Occipital lobe (tissue), 3 donors: ENCODE measurements at places on chromosomes 16 and 17. TPM values are rescaled to one million over a fixed set of nuclear protein-coding genes. Genes with fewer than 3 reads are reported as not detected.

- no peak for DNase-seq
These were observed 47.8 kb upstream of the RASL10B start for GRCh38 chr17:35683591-35683990.

DNA sequence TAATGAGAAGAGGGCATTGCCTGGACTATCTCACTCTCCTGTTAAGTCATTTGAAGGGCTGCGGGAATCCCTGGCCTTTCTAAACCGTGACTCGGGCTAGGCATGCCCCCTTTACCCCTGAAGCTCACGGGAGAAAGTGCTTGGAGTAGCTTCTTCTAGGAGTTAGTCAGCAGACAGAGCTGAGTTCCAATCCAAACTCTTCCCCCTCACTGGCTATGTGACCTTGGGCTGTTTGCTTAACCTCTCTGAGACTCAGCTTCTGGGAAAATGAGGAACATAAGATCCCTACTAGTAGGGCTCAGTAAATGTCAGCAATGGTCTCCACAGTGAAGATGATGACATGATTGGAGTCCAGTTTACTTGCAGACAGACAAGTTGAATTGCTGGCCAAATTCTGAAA, 5.7 kb upstream of the B9D1 start:
- no peak for DNase-seq

The TEX14 gene
- total RNA-seq = 0.31 TPM

DNA sequence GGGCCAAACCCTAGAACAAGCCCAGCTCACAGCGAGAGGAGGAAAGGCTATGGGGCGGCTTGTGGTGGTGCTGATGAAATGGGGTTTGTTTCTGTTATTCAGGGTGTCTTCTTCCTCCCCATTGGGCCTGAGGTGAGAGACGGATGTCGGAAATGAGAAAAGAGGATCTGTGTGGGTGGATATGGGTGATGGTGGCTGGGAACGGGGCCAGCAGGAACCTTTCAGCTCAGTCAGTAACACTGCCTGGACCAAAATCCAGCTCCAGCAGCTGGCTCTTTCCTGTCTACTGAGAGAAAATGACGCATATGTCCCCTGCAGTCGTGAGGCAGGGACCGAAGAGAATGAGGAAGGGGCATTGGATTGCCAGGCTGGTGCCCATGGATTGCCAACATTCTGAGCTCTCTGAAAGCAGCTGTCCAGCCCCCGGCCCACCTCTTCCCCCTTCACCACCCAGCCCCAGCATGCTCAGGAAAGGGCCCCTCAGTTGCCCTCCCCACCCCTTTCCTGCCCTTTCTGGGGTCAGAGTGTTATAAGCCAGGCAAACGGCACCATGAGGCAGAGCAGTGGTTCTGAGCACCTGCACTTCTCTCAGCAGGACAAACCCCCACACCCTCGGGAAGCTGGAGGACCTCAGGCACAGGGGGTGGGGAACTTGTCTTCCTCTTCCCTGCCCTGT, 4.0 kb downstream of the MYH3 start:
- DNase-seq = no peak

The TM4SF5 gene
- total RNA-seq = not detected

DNA sequence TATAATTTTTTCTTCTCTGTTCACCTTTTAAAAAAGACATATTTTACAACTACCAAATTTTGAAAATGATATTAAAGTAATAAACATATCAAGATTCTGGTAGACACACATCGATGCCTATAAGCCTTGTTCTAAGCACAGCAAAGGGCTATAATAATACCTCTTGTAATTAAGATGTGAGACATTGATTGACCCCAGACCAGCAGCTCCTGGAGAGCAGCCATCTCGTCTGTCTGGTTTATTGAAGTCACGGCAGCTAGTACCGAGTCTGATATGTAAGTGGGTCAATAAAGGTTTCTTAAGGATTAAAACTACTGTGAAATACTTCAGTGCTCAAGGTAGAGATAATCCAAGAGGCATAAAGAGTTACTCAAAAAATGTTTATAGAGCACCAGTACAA, 76.1 kb downstream of the C17orf58 start:
- no peak for DNase-seq

The PRAC1 gene
- not detected for total RNA-seq

DNA sequence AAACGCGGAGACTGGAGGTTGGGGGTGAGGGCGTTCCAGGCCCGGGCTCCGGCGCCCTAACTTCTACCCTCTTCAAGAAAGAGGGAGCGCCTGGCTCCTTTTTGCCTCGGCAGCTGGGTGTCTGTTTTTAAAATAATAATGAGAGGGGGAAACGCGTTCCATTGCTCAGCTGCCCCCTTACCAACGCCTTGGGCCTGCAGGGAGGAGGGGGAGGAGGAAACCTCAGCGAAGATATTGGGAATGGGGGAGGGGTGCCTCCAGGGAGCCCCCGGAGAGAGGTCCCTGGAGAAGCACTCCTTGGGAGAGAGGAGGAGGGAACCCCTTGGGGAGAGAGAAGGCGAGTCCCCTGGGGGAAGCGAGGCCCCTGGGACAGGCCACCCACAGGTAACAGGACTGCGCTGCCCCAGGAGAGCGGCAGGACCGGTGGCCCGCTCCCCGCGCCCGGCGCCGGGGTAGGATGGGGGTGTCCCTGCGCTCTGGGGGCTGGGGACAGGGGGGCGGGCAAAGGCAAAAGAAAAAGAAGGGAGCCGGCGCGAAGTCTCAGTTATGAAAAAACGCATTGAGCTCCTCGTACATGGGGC, 2.7 kb downstream of the NEUROD2 start:
- DNase-seq = no peak

DNA sequence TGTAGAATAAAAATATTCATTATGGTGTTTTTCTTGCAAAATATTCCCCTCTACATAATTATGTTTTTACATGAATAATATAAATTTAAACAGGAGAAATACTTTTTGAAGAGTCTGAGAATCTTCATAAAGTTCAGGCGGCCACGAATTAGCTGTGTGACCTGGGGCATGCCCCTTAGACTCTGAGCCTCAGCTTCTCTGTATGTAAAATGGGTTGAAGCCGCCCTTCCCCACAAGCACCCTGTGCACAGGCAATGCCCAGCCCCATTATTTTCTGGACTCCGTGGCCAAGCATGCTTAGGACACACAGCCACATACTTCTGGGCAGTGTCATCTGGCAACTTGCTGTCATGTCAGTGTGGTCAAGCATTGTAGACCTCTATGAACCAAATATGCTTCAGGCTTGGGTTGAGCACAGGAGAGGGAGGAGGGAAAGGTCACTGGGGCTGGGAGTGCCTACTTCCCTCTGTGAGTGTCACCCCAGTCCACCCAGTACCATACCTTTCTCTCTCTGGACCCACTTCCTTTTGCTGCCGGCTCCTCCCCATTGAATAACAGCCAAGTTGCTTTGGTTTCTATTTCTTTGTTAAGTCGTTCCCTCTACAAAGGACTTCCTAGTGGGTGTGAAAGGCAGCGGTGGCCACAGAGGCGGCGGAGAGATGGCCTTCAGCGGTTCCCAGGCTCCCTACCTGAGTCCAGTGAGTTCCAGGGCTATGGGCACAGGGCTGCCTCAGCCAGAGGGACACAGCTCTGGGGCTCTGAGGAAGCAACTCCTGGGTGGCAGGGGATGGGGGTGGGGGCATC, at the start of gene LGALS9:
LGALS9 (plus strand) TSS at position 582 of the 804 bp plus-strand sequence; CDS start at position 660, 78 bp downstream.
- DNase-seq = no peak

DNA sequence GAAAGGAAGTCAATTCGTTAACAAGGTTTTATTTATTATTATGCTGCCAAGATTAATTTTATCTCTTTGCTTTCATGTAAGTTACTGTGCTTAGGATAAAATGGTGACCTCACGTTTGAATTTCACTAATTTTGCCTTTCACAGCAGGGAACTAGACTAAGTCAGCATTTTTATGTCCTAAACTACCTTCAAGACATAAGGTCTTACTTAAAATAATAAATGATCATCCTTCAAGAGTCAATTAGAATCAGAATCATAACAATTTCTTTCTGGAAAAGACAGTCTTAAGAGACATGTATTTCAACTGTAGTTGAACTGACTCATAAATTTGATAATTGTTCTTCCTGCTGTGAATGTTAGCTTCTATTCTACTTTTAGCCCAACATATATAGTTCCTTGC, 893.8 kb downstream of the KCNJ2 start:
- no peak for DNase-seq

The FOXJ1 gene
- 4.5 TPM for total RNA-seq

The KRT25 gene
- total RNA-seq = not detected

GRCh38 chr16:85556456-85557082, 56.6 kb upstream of the GSE1 start:
- DNase-seq = no peak

- DNase-seq = peak; percentile 20
These were observed 6.8 kb upstream of the CYB5B start for GRCh38 chr16:69417520-69418199.

The CDK5RAP3 gene
- 61.6 TPM for total RNA-seq

- DNase-seq = no peak
These were observed 463.2 kb downstream of the TMEM114 start for GRCh38 chr16:8127070-8127469.

The HOXB7 gene
- not detected for total RNA-seq

DNA sequence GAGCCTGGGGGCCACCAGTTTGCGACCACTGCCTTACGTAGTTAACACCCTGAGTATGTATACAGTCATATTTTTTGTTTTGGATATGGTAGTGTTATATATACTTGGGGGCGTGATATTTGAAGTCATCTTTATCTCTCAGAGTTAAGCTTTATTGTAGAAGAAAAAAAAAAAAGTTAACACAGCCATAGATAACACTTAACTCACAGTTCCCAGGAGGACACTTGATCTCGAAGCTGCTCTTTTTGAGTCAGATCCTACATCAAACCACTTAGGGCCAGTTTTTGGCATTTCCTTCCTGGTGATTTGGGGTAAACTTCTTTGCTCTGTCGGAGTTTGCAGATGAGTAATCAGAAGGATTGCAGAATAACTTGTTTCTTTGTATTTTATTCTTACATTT, 5.8 kb downstream of the ITPRIPL2 start:
- no peak for DNase-seq

The OR1A1 gene
- total RNA-seq = not detected

- no peak for DNase-seq
These were observed 2.5 kb downstream of the SEZ6L2 start for GRCh38 chr16:29896841-29897240.

The DNAH17 gene
- under 0.01 TPM for total RNA-seq

The BAIAP3 gene
- 5.8 TPM for total RNA-seq

The CCDC200 gene
- not detected for total RNA-seq

The AIPL1 gene
- total RNA-seq = not detected

GRCh38 chr17:45895969-45896785, 1.8 kb downstream of the MAPT start:
- no peak for DNase-seq

GRCh38 chr16:27110524-27110896, 43.8 kb downstream of the C16orf82 start:
- DNase-seq = no peak

DNA sequence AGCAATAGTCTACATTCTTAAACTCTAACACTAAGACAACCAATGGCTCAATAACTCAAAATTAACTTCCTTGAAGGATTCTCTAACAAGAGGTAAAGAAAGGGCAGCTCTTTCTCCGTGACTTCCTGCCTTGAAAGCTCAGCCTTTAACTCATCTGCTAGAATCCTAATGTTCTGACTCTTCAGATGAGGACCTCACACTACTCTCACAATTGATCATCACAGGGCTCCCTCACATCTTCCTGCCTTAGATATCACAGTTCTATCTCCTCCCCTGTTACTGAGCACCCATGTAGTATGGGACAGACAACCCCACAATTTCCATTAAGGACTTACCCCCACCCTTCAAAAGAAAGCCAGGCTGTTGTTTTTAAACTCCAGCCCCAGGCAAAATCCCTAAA, 33.5 kb downstream of the SMURF2 start:
- DNase-seq = no peak

The KCTD5 gene
- 20.9 TPM for total RNA-seq
